Iris pigment epithelial cell (primary cell): ENCODE measurements at places on chromosomes 6 and 20.

DNA sequence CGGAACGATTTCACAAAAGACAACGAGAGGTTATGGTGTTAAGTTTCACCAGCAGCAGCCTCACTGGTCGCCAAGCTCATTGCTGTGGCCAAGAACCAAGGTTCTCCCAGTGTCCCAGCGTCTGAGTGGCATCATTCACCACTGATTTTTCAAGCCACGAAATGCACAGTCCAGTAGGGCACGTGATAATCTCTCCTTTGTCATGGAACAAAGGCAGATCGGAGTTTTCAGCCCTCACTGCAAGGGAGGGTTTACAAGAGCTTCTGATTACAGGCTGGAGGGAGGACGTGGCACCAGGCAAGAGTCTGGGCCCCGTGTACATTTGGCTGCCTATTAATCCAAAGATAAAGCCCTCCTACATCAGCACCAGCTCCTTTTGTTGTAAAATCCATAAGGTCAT lies 2.0 kb downstream of the CD24 start:
- no peak for DNase-seq

DNA sequence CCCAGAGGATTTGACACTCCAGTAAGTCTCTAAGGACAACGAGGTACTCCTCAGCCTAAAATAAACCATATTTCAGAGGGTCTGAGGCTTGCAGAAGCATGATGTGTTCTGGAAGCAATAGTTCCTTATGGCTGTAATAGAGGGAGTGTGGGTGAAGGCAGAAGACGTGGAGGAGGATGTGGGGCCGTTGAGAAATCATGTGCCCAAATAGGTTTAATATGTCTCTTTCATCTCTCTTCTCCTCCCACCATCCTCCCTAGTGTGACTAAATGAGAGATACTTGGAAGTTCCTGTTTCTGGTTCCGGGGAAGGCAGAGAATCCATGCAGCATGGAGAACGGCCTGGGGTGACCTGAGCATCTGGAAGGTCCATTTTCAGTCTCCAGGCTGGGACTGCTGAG lies 174.0 kb upstream of the RSPO3 start:
- no peak for DNase-seq

DNA sequence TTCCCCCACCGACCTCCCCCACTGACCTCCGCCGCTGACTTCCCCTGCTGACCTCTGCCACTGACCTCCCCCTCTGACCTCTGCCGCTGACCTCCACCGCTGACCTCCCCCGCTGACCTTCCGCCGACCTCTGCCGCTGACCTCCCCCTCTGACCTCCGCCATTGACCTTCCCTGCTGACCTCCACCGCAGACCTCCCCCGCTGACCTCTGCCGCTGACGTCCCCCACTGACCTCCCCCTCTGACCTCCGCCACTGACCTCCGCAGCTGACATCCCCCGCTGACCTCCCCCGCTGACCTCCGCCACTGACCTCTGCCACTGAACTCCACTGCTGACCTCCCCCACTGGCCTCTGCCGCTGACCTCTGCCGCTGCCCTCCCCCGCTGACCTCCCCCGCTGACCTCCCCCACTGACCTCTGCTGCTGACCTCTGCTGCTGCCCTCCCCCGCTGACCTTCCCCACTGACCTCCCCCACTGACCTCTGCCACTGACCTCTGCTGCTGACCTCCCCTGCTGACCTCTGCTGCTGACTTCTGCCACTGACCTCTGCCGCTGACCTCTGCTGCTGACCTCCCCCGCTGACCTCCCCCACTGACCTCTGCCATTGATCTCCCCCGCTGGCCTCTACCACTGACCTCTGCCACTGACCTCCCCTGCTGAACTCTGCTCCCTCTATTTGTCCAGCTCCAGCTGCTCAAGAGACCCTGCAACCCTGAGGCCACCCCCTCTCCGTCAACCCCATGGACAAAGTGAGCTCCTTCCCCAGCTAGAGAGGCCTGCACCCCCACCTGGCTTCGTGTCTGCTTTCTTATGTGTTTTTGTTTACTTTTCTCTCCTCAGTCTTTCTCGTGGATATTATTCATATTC lies 91.4 kb upstream of the AFDN start:
- no peak for DNase-seq

GRCh38 chr6:41732591-41733359 lies 2.6 kb downstream of the TFEB start:
- DNase-seq, result peak; percentile 48

GRCh38 chr20:33648396-33649004 lies 13.6 kb upstream of the C20orf144 start:
- no peak for DNase-seq

GRCh38 chr6:45702849-45703739 lies 312.6 kb downstream of the CLIC5 start:
- peak; percentile 47 for DNase-seq

DNA sequence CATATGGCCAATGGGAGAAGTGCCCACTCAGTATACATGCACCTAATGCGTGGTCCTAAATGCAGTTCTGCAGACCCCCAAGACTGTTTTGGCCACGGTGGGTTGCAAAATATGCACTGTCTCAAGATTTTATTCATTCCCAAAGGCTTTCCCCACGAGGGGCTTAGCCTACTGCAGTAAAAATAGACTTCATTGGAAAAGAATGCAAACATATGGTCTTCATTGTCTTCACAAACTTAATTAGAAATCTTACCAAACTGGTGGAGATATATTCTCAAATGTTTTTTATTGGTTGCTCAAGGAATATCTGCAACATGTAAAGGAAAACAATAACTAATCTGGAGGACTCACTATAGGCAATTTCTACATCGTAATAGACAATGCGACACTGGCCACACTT lies 31.6 kb upstream of the PRL start:
- no peak for DNase-seq

DNA sequence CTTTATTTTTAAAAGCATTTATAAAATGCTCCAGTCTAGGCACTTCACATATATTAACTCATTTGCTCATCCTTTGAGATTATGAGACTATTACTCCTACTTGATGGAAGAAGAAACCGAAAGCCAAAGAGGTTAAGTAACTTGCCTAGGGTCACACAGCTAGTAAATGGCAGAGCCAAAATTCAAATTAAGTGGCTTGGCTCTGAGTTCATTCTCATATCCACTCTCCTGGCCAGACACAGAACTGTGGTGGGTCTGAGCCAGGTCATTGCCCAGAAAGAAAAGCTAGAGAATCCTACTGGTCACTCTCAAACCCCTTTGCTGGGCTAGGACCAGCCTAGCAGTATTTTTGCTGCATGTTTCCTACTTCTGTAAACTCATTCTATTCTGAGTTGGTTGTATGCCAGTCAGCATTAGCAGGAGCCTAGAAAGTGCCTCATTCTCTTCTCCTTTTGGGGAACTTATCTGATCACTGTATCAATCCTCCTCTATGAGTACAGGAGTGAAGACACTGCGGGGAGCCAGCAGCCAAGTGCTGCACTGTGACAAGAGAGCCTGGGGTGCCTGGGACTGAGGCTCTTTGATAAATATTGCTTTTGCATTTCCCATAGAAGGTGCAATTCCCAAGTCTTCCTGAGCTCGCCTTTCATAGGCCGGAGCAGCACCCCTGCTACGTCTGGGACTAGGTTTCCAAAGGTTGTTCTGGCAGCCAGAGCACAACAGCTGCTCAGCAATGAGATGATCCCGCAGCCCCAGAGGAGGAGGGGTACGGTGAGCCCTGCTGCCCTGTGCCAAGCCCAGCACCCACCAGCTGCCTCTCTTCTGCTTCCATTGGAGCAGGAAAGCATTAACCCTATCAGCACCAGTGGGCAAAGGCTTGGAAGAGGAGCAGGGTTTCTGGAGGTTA lies 728.3 kb downstream of the MAFB start:
- no peak for DNase-seq

- DNase-seq, result no peak
These were observed 46.9 kb downstream of the AK9 start for GRCh38 chr6:109644131-109644530.

GRCh38 chr6:159595173-159595572 lies 97.9 kb downstream of the SOD2 start:
- DNase-seq, result peak; percentile 39

GRCh38 chr6:84549917-84550316 lies 214.5 kb downstream of the TBX18 start:
- DNase-seq, result peak; percentile 28

GRCh38 chr20:58246346-58246745 lies 17.9 kb upstream of the ANKRD60 start:
- DNase-seq, result peak; percentile 54

- no peak for DNase-seq
These were observed 142.7 kb downstream of the LRRC1 start for GRCh38 chr6:53937461-53937860.

DNA sequence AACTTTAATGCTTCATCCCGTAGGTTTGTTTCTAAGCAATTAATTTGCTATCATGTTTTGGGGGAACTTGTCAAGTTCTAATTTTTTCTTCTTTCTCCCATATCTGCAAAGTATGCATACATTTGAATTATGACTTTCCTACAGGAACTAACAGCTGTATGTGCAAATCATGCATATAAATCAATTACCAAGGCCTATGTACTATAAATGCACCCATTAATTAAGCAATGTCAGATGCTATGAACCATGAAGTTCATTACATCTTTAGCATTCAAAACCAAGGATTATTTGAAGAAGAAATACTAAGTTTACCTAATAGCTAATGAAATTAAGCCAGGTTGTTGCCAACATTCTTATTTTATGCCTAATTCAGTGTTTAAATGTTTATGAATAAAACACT lies 851.3 kb downstream of the TFAP2A start:
- DNase-seq, result no peak

DNA sequence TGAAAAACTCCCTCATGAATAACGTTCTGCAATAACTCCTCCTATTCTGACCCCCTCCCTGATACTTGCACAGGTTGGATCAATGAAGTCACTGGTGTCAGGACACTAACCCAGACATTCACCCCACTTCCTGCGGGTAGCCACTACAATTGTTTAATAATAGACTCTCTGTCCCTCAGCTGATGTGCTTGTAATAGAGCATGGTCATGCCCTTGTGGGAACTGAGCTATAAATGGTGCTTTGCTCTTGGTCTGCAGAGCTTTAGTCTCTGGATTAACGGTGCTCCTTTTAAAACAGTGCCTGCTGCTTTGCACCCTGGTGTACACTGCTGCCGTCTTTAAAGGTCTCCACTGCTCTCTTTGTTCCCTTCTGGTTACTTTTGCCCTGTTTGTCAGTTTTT lies 127.3 kb downstream of the BACH2 start:
- DNase-seq, result peak; percentile 10

DNA sequence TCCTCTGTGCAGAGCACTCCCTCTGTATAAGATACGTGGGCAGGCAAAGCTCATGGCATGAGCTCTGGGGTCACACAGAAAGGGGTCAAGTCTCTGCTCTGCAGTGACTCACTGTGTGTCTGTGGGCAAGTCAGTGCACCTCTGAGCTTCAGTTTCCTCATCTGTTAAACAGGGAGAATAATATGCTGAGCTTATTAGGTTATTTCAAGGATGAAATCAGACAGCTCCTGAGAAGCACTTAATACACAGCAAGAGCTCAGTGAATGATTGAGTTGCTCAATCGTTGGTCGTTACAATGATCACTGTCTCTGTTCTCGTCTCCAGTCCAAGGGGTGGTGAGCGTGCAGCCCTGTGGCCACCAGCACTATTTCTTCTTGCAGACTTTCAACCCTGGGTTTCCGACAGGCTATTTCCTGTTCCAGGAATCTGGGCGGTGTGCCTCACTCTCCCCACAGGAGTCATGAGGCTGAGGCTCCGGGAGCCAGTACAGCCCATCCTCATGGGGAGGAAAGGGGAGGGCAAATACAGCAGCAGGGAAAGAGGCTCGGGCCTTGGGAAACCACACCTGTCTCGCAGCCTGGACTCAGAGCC lies 28.9 kb downstream of the KIAA1755 start:
- DNase-seq, result peak; percentile 74

DNA sequence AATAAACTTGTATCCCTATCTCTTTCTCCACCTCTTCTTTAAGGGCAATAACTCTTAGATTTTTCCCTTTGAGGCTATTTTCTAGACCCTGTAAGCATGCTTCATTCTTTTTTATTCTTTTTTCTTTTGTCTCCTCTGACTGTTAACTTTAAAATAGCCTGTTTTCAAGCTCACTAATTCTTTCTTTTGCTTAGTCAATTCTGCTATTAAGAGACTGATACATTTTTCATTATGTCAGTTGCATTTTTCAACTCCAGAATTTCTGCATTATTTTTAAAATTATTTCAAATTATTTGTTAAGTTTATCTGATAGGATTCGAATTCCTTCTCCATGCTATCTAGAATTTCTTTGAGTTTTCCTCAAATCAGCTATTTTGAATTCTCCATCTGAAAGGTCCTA lies 84.0 kb downstream of the CFAP61 start:
- no peak for DNase-seq

DNA sequence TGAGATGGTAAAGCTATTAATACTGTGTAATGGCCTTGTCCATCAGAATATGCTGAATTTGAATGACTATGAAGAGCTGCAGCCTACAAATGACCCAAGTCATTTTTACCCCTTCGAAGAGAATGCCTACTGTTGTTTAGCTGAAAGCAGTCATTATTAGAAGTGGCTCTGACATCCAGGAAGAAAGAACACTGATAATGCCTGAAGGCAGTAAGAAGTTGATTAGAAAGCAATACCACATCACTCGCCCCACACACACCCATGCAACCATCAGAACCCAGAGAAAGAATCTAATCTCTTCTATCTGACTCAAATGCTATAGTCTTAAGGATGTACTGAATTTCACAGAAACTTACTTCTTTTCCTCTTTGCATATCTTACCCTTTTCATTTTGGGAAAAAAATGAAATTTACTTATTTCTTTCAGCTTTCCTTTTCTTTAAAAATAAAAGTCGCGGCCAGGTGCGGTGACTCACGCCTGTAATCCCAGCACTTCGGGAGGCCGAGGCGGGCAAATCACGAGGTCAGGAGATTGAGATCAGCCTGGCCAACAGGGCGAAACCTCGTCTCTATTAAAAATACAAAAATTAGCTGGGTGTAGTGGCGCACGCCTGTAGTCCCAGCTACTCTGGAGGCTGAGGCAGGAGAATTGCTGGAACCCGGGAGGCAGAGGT lies 61.0 kb downstream of the ARHGAP18 start:
- DNase-seq, result no peak

DNA sequence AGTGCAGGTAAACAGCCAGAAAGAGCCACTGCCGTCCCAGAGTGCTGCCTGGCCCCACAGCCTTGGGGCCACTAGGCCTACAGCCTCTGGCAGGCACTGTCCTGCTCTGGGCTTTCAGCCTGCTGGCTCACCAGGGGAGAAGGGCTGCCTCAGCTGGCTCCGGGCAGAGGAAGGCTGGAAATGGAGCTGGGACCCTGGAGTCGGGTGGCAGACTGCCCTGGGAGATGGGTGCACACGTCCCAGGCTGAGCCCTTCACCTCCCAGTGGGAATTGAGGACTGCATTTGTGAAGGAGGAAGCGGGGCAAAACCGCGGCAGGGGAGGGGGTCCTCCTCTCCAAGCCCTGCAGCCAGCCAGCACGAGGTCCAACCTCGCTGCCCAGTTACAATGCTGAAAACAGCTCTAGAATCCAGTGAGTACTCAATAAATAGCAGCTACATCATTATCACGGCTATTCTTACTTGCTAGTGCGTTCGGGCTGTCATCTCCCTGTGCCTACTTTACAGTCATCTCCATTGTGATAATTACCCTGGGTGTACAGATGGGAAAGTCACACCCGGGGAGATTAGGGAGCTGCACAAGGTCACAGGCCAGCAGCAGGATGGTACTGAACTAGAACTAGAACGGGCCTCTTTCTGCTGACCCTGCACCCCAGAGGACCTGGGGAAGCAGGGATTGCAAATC lies 13.1 kb downstream of the ACSS1 start:
- no peak for DNase-seq

GRCh38 chr20:56433880-56434255 lies 21.8 kb downstream of the CASS4 start:
- DNase-seq, result peak; percentile 89
